ENCODE measurements at places on chromosomes 12 and 14.

GRCh38 chr12:104049903-104050356 is at the start of gene GLT8D2:
Gene GLT8D2, minus strand, starts transcription at chr12:104050187. Its CDS starts 30,539 bp downstream, at chr12:104019648.
- DNase-seq: peak; percentile 11

- no peak for DNase-seq
Observed at GRCh38 chr12:4293966-4294505, 20.5 kb downstream of the CCND2 start.

- no peak for DNase-seq
Observed at GRCh38 chr12:16530268-16530850, 75.6 kb downstream of the LMO3 start.

DNA sequence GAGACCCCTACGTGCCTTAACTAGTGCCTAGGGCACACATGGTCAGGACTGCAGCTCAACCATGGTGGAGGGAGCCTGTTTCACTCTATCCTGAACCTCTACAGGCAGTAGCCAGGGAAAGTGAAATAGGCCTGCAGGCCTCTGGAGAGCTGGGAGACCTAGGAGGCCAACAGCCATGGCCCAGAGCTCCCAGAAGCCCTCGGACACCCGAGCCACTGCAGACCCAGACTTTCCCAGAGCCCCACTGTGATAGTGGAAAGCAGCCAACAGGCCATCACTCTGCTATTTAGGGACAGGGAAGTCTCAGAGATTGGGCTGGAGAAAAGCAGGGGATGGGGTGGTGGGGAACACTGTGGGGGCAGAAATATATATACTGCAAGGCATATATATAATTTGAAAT is 56.5 kb upstream of the ZFP36L1 start:
- DNase-seq: no peak

- no peak for DNase-seq
Observed at GRCh38 chr12:132481771-132482745, 7.9 kb upstream of the FBRSL1 start.

GRCh38 chr14:30317729-30318128 is 241.2 kb upstream of the G2E3 start:
- no peak for DNase-seq

DNA sequence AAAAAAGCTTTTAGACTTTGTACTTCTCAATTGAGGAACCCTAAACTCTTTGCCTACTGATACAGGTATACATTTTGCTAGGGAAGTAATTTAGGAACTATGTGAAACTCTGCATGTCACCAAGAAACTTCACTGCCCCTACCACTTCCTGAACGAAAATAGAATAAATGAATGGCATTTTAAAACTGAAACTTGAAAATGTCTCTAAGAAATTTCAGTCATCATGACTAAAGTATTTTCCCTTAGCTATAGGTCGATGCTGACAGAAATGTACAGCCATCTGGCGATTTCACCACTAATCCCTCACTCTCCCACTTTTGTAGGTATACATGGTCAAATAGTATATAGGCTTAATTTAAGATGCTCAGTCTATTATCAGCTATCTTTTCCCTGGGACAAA is 194.9 kb upstream of the SYT10 start:
- no peak for DNase-seq

DNA sequence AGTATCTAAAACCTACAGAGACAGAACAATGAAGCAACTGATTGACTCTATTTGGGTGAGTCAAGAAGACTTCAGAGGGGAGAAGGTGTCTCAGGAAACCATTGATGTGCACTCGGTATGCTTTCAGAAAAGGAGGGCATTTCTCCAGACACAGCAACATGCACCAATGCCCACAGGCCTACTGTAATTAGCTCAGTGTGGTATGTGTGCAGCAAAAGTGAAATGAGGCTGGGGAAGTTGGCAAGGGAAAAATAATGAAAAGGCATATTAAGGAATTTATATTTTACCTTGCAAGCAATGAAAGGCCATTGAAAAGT is 158.4 kb upstream of the GRIP1 start:
- DNase-seq: no peak

DNA sequence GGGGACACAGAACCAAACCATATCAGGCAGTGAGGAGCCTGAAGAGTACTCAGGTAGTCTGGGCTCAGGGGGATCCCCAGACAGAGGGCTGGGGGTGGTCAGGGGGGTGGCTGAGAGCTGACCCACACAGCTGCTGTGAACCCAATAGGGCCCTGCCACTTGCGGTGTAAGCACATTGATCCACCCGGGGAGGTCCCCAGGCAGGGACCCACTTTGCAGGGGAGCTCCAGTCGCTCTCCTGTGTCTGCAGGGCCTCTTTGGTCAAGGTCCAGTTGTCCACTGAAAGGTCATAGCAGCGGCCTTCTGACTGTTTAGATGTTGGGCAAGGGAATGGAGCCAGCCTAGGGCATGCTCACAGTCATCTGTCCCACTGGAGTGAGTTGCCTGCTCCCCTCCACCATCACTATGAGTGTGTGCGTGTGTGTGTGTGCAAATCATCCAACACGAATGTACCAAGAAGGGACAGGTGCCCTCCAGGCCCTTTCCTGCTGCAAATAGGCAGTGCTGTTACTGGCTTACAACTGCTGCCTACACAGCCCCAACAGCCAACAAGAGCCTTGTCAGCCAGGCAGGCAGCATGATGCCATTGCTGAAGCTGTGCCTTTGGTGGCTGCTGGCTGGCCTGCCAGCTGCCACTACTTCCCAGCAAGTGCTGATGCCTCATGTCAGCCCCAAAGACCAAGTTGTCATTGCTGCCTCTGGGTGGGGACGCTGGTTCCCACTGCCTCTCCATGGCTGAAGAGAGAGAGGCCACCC is 71.3 kb downstream of the TSPAN11 start:
- no peak for DNase-seq

Data from NCI-H1105 (cell line).